ENCODE measurements at places on chromosomes 5 and 9. TPM values are rescaled to one million over a fixed set of nuclear protein-coding genes. Genes with fewer than 3 reads are reported as not detected.

DNA sequence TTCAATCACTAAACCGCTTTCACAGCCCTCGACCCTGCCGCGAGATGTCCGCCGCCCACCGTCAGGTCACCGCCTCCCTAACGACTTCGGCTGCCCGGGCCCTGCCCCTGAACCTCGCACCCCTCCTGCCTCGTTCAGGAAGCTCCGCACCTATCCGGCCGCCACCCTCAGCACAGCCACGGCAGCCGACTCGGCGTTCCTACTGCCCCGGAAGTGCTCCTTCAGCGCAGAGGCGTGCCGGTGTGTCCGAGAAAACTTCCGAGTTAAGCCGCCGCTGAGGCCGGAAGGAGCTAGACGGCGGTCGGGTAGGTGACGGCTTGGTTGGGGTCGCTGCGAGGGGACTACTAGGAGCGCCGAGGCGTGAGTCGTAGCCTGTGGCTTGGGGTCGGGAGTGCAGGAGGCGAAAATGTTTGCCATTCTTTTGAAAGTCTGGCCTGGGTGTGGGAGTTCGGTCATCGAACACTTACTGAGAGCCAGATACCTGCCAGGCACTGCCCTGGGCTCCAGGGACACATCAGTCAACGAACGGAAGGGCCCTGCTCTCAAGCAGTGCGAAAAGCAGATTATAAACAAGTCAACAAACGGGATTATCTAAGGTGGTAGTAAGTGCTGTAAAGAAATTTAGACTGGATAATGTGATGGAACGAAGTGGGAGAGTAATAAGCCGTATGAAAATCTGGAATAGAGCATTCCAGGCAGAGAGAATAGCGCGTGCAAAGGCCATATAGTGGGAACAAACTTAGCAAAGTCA is at the start of the genes FAM114A2 and MFAP3:
TSS of gene FAM114A2 (minus strand) at position 204 of the 751 bp plus-strand sequence. CDS start 3,957 bp downstream, outside the sequence.
TSS of gene MFAP3 (plus strand) at position 261 of the 751 bp plus-strand sequence. CDS start 10,756 bp downstream, outside the sequence.
- peak; percentile 92 for DNase-seq

- DNase-seq: no peak
Observed at GRCh38 chr5:159605585-159605984, 275.3 kb upstream of the IL12B start.

DNA sequence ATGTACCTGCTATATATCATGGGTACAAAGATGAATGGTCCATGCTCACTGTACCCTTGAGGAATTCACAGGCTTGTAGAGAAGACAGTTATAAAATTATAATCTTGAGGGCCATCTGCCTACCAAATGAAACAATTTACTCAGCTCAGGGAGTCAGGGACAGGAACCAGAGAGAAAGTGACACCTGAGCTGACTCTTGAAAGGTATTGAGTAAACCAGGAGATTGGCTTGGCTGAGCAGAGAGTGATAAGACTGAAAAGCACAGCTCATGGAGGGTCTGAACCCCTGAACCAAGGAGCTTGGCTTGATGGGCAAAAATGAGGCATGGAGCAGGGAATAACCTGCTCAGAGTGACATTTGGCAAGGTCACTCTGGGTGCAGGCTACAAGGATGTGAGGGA is 147.3 kb downstream of the FAM114A2 start:
- no peak for DNase-seq

DNA sequence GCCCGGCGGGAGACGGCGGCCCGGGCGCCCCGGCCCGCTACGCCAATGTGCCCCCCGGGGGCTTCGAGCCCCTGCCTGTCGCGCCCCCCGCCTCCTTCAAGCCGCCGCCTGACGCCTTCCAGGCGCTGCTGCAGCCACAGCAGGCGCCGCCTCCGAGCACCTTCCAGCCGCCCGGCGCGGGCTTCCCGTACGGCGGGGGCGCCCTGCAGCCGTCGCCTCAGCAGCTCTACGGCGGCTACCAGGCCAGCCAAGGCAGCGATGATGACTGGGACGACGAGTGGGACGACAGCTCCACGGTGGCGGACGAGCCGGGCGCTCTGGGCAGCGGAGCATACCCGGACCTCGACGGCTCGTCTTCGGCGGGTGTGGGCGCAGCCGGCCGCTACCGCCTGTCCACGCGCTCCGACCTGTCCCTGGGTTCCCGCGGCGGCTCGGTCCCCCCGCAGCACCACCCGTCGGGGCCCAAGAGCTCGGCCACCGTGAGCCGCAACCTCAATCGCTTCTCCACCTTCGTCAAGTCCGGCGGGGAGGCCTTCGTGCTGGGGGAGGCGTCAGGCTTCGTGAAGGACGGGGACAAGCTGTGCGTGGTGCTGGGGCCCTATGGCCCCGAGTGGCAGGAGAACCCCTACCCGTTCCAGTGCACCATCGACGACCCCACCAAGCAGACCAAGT is 723 bp downstream of the SNX18 start:
- DNase-seq: peak; percentile 70

GRCh38 chr5:175813943-175814630 is 57.3 kb upstream of the CPLX2 start:
- no peak for DNase-seq

DNA sequence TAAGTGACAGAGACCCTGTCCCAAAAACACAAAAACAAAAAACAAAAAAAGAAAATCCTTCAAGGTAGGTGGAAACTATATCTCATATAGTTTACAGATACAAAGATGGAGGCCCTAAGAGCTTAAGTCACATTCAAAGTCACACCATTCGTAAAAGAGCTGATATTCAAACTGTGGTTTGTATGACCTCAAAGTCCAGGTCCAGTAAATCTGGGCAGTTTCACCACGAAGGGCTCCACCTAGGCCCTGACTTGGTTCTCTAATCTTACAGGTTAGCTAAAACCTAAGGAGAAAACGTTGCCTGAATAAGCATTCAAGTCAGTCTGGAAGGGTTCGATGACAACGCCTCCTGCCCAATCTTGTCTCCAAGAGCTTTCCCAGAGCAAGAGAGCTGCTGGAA is 44.1 kb downstream of the SUSD1 start:
- no peak for DNase-seq

- no peak for DNase-seq
Observed at GRCh38 chr9:129323376-129323998, 145.4 kb upstream of the IER5L start.

DNA sequence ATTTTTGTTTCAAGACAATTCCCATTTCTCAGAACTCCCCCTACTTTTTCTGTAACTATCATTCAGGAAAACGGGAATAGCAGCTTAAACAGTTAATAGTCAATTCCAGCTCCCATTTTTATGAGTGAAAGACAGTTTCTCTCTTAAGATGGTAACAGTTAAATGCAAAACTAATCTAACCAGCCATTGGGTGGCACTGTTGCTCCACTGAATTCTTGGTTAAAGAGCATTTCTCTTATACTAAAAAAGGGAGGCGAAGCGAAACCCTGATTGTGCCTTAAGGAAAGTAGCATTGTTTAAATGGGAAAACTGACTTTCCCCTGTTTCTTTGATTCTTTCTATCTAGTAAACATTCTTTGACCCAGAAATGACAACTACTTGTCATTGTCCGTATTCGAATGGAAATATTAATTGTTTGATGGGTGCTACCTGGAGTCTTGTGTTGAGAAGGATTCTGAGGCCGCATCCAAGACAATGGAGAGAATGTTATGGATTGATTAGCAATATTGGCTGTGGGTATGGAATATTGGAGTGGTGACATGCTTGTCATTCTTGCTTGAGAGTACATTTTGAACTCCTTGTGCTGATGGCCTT is 507.8 kb downstream of the MAT2B start:
- peak; percentile 22 for DNase-seq

DNA sequence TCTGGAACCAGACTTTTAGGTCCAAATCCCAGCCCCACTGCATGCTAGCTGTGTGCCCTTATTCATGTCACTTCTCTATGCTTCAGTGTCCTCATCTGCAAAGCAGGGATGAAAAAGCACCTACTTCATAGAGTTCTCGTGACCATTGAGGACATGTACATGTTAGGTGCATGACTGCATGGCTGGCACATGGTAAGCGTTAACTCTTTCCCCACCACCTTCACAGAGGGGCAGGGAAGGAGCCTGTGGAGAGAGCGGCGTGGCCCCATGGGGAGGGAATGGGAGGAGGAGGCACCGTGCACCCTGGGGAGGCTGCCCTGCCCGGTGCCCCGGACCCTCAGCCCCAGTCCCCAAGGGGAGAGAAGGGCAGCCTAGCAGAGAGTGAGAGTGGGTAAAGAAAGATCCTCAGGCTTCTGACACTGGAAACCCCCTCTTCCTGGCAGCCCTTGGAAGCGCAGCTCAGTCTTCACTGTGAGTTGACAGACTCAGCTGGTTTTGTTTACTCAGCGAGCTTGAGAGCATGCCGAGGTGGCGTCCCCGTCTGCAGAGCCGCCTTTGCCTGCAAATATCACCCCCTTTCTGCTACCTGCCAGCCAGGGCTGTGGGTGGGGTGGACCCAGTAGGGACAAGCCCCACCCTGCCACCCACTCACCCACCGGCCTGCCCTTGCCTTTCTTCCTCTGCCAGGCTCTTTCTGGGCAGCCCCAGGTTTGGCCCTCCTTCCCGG is 10.6 kb upstream of the ANGPTL2 start:
- no peak for DNase-seq

DNA sequence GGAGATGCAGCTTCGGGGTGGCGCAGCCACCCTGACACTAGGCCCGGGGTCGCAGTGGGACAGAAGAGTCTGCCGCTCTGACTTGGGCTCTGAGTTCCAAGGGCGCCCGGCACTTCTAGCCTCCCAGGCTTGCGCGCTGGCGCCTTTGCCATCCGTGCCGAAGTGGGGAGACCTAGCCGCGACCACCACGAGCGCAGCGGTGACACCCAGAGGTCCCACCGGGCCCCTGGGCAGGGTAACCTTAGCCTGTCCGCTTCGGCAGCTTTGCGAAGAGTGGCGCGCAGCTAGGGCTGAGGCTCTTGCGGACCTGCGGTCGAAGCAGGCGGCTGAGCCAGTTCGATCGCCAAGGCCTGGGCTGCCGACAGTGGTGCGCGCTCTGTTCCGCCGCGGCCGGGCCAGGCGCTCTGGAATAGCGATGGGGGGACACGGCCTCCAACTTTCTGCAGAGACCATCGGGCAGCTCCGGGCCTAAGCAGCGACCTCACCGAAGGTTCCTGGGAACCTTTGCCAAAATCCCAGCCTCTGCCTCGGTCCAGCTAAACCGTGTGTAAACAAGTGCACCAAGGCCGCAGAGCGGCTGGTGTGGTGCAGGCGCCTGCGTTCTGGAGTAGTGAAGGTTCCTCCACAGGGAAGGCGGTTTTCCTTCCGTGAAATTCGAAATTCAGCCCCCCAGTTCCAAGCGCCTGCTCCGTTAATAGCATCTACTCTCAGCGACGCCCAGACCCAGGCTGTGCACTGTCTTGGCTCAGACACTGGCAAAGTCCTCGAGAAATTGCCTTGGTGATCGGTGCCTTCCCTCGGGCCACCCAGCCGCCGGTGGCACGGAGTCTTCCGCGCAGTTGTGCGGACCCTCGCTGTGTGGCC is 7.4 kb downstream of the TLX3 start:
- DNase-seq: no peak

DNA sequence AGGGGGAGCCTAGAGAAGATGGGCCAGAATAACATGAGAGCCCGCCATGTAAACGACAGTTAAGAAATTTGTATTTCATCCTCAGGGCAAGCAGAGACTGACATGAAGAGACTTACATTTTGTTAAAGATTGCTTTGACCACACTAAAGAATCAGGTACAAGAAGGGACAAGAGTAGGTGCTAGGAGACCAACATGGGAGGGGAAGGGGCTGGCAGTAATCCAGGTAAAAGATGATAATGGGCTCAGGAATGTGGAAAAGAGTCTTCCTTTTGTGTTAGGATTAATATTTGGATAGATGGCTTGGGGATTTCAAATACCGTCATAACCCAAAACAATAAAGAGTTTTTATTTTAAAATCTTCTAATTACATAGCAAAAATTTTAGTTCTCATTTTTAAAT is 137.3 kb downstream of the ZNF462 start:
- no peak for DNase-seq

DNA sequence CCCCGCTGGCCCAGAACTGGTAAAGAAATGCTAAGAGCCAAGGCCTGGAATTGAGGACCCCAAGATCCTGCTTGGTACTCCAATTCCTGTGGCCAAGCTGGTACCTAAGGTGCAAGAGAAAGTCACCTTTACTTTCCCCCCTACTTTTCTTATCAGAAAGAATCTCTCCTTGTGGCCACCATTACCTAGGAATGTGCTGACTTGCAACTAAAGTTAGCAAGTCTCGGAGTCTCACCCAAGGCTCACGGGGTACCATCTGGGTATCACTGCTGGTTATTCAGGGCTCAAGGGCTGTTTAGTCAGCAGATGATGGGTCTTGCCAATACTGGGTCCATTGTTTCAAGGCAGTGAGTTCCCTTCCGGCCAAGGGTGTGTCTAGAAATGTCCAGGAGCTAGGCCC is 270.2 kb downstream of the KDM4C start:
- no peak for DNase-seq

DNA sequence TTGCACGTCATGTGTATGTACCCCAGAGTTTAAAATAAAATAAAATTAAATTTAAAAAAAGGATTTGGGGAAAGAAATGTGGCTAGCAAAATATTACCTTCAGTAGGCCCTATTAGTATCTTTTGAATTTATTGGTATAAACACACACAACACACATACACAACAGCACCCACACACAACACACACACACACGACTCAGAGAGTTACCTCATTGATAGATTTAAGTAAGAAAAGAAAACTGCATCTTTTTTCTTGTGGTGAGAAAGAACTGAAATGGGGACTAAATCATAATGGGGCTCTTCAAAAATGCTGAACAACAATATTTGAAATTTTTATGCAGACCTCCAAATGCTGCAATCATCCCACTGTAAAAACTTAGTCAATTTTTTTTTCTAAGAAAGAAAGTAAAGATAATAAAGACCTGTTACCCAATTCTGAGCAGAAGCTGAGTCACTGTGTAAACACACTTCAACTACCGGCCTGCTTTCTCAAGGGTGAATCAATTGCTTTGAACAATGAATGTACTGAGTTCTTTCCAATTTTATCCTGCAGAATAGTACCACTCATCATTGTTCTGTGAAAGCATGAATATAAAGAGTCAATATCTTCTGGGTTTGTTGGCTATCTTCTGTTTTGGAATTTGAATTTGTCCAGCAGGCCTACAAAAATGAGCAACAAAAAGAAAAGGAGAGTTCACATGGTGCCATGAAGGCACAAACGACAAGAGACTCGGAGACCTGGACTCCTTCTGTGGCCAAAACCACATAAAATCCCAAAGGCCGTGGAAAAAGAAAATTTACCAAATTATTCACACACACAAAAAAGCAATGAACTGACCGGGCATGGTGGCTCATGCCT is 57.9 kb upstream of the CCNG1 start:
- DNase-seq: no peak

Gene MORN5
- total RNA-seq: not detected

Gene GGTA1
- total RNA-seq: not detected

Gene PCDHB16
- total RNA-seq: not detected

Gene SLC45A2
- total RNA-seq: 0.23 TPM

Gene TSSK1B
- not detected for total RNA-seq

Data from activated CD4-positive, alpha-beta memory T cell treated with anti-CD3 and anti-CD28 coated beads, Interleukin-2, amount 10 ng/mL, durations not matched to agents 7 days and 5 days (primary cell).